ENCODE measurements at places on chromosomes 5 and 9.

- H3K4me3 ChIP-seq: no peak overlapping the region
- no peak overlapping the region for H3K27ac ChIP-seq
- H3K27me3 ChIP-seq: no peaks in the 10 kb centered on the region
- no peaks in the 10 kb centered on the region for H3K36me3 ChIP-seq
- H3K4me1 ChIP-seq: no peaks in the 10 kb centered on the region
- no peak for DNase-seq
Measured at GRCh38 chr5:15354021-15354420, 146.0 kb upstream of the FBXL7 start.

GRCh38 chr5:80105698-80106439 lies 70.7 kb downstream of the THBS4 start:
- no peak for DNase-seq
- H3K4me3 ChIP-seq: no peak overlapping the region
- no peak overlapping the region for H3K27ac ChIP-seq
- peaks cover 7% of the 10 kb centered on the region for H3K4me1 ChIP-seq
- H3K27me3 ChIP-seq: no peaks in the 10 kb centered on the region
- no peaks in the 10 kb centered on the region for H3K36me3 ChIP-seq

GRCh38 chr5:149297340-149298025 lies 25.8 kb downstream of the AFAP1L1 start:
- no peak overlapping the region for H3K27ac ChIP-seq
- DNase-seq: no peak
- H3K27me3 ChIP-seq: no peaks in the 10 kb centered on the region
- H3K36me3 ChIP-seq: peaks cover 11% of the 10 kb centered on the region

DNA sequence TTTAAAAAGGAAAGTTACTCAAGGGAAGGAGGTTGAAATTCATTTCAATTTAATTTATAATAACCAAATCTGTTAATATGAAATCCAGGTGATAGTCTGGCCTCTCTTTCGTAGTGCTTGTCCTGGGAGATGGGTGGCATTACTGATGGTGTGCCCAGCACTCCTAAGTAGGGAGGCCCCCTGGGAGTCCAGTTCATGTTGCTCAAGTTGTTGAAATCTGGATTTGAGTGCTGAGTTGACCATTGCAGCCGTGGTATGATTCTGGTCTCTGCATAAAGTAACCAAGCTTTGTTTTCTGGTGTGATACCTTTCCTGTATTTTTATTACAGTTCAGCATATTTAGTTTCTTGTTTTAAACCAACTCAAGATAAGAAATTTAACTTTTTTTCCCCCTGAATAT lies 287.8 kb downstream of the FANCC start:
- peaks cover 7% of the 10 kb centered on the region for H3K36me3 ChIP-seq
- peaks cover 88% of the 10 kb centered on the region for H3K4me1 ChIP-seq
- no peak for DNase-seq
- H3K4me3 ChIP-seq: no peak overlapping the region

DNA sequence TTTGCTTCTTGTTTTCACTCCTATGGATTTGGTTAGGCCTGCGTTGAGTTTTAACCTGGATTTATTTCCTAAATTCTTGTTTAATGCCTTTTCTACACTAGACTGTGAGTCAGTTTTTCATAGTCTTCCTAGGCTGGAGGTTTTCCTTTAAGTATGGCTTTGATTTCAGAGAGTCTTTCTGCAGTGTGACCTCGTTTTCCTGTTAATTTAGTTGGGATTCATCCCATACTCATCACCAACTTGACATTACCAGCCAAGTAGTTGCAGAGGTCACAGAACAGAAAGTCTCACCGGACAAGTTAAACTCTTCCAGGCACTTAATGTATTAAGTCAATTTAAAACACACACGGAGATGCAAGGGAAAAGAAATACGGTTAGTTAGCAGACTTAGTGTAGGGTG lies 29.7 kb upstream of the AUH start:
- DNase-seq: no peak
- no peak overlapping the region for H3K27ac ChIP-seq
- H3K4me3 ChIP-seq: no peak overlapping the region

DNA sequence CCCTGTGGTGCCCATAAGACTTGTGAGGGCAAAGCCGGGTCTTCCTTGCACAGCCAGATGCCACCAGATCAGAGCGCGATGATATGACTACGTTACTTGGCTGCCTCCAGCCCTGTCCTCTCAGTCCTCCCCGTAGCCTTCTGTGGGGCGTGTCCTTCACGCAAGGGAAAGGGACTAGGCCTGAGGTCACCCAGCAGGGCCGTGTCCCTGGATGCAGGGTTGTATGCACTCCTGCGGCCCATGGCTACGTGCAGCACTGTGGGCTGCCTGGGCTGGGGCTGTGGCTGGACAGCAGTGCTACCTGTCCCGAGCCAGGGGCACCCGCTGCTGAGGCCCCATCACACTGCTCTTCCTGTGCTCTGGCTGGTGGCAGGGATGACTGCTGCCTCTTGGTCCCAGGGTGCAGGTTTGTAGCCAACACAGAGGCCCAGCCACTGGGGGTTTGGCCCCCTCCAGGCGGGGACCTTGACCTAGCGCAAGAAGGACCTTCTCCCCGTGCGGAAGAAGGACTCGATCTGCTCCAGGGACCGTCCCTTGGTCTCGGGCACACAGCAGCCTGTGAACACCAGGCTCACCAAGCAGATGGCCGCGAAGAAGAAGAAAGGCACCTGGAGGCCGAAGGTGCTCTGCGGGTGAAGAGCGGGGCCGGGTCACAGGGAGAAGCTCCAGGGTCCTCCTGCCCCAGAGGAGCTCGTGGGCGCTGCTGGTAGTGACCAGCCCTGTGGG lies 7.2 kb downstream of the SLC2A6 start:
- H3K27me3 ChIP-seq: no peaks in the 10 kb centered on the region
- no peak for DNase-seq
- H3K4me3 ChIP-seq: no peak overlapping the region
- peaks cover 10% of the 10 kb centered on the region for H3K36me3 ChIP-seq
- no peaks in the 10 kb centered on the region for H3K4me1 ChIP-seq

- H3K4me3 ChIP-seq: no peak overlapping the region
- no peaks in the 10 kb centered on the region for H3K4me1 ChIP-seq
- no peaks in the 10 kb centered on the region for H3K36me3 ChIP-seq
- no peak for DNase-seq
- H3K27ac ChIP-seq: no peak overlapping the region
Measured at GRCh38 chr5:172620506-172620905, 20.6 kb upstream of the NEURL1B start.

GRCh38 chr9:20663133-20663532 lies 20.9 kb upstream of the FOCAD start:
- DNase-seq: no peak
- no peaks in the 10 kb centered on the region for H3K4me1 ChIP-seq
- H3K27ac ChIP-seq: no peak overlapping the region
- H3K4me3 ChIP-seq: no peak overlapping the region
- no peaks in the 10 kb centered on the region for H3K36me3 ChIP-seq

DNA sequence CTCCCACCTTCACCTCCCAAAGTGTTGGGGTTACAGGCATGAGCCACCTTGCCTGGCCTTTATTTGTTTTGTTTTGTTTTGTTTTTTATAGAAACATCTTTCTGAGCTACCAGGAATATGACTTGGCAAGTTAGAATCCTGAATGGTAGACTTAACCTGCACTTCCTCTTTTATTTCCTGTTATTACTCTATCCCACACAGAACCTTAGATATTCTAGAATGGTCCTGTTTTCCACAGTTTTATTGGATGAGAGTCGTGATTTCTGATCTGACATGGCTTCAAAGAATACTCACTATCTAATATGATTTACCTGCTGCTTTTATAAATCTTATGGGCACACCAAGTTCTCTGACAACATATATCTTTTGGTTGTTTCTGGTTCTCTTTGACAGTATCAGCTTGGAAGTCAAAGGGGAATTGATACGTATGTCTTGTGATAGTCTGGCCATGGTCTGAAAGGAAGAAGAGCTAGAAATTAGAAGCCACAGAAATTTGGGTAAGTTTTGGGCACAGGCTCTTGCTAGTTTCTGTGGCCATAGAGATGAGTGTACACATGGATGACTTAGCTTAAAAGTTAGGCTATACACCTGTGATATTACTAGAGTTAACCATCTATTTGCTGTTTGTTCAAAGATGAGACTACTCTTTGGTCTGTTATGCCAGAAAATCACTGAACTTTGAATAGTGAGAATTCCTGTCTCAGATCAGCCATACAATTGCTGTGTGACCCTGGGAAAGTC lies 4.7 kb upstream of the PANK3 start:
- no peaks in the 10 kb centered on the region for H3K36me3 ChIP-seq
- no peak overlapping the region for H3K4me3 ChIP-seq
- DNase-seq: no peak

GRCh38 chr9:121322737-121323448 lies 47.2 kb downstream of the STOM start:
- peaks cover 71% of the 10 kb centered on the region for H3K4me1 ChIP-seq
- H3K27ac ChIP-seq: peak overlapping the region; percentile 73
- H3K36me3 ChIP-seq: peaks cover 71% of the 10 kb centered on the region
- no peak overlapping the region for H3K4me3 ChIP-seq
- DNase-seq: no peak

DNA sequence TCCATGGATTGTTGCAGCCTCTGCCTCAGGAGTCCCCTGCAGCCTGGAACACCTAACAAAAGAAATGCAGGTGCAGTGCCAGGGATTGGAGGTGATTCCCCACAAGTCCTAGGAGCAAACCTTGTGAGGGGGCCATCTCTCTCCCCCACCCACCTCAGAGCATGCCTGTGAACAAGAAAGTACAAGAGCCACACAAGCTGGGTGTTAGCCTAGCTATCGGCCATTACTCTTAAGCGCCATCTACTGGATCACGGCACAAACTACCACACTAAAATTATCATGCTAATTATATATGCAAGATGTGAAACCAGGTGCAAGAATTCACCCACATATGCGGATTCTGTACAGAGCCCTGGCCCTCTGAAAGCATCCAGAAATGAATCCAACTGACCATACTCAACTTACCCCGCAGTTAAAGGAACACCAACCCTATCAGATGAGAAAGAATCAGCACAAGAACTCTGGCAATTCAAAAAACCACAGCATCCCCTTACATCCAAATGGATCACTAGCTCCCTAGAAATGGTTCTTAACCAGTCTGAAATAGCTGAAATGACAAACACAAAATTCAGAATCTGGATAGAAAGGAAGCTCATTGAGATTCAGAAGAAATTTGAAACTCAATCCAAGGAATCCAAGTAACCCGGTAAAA lies 16.5 kb upstream of the PRSS3 start:
- H3K4me3 ChIP-seq: no peak overlapping the region
- H3K4me1 ChIP-seq: peaks cover 9% of the 10 kb centered on the region
- no peak overlapping the region for H3K27ac ChIP-seq
- H3K36me3 ChIP-seq: no peaks in the 10 kb centered on the region

GRCh38 chr9:94623253-94623652 lies 16.1 kb downstream of the FBP1 start:
- no peaks in the 10 kb centered on the region for H3K36me3 ChIP-seq
- no peak for DNase-seq
- H3K27ac ChIP-seq: no peak overlapping the region
- no peaks in the 10 kb centered on the region for H3K27me3 ChIP-seq
- H3K4me1 ChIP-seq: peaks cover 2% of the 10 kb centered on the region

GRCh38 chr5:34043099-34043876 lies at the start of gene C1QTNF3:
C1QTNF3 (minus strand) TSS chr5:34043213; CDS start chr5:34043125, 88 bp downstream.
- peak within 1 kb of the TSS; percentile 8 for H3K4me3 ChIP-seq
- peaks cover 7% of the 10 kb centered on the region for H3K4me1 ChIP-seq
- no peaks in the 10 kb centered on the region for H3K27me3 ChIP-seq
- no peaks in the 10 kb centered on the region for H3K36me3 ChIP-seq
- peak within 1 kb of the TSS; percentile 27 for H3K27ac ChIP-seq
- no peak for DNase-seq

DNA sequence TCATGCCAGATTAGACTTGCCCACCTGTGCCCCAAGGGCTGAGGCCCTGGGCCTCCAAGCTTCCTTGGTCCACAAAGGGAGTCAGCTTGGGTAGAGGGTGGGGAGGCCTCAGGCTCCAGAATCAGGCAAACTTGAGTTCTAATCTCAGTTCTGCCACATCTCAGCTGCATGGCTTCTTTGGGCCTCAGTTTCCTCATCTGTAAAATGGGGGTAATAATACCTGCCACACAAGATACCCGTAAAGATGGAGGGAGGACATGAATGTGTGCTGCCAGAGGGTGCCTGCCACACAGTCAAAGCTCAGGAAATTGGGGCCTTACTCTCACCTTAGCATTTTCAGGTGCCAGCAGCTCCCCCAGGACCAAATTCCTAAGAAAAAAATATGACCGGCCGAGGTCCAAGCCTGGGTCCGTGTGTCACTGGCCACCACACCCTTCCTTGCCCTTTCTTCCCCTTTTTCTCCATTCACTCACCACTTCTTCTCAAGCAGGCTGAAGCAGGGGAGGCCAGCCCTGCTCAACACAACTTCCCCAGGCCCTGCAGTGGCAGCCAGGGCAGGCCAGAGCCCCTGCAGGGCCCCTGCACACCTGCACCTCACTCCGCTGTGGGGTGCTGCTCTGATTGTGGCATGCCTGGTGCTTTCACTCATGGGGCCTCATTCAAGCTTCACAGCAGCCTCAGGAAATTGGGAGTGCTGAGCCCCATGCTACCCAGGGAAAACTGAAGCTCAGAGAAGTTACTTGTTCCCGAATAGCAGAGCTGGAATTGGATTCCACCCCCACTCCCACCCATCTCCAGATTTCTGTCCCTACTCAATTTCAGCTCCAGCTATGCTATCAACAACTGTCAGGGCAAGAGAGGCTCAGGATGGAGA lies 3.9 kb downstream of the RGS14 start:
- H3K27ac ChIP-seq: peak overlapping the region; percentile 86
- H3K27me3 ChIP-seq: no peaks in the 10 kb centered on the region
- H3K4me3 ChIP-seq: no peak overlapping the region
- DNase-seq: no peak
- no peaks in the 10 kb centered on the region for H3K36me3 ChIP-seq

- no peak for DNase-seq
- no peak overlapping the region for H3K4me3 ChIP-seq
- no peaks in the 10 kb centered on the region for H3K27me3 ChIP-seq
- no peaks in the 10 kb centered on the region for H3K36me3 ChIP-seq
- peaks cover 13% of the 10 kb centered on the region for H3K4me1 ChIP-seq
Measured at GRCh38 chr5:133121080-133121479, 69.3 kb downstream of the HSPA4 start.

DNA sequence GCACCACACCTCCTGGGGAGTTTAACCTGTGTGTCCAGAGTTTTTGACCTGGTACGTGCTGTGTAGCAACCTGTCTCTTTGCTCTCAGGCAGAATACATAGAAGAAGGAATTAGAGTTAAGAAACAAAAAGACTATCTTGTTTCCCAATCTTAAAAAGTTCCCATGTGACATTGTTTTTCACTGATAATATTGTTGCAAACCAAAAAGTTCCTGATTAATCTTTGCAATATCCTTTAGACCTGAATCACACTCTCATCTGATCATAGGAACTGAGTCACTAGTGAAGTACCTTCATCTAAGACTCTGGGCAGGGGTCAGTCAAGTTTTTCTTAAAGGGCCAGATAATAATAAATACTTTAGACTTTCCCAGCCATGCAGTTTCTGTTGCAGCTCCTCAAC lies 35.1 kb downstream of the BASP1 start:
- no peak overlapping the region for H3K4me3 ChIP-seq
- H3K27me3 ChIP-seq: no peaks in the 10 kb centered on the region
- no peak overlapping the region for H3K27ac ChIP-seq

- H3K4me1 ChIP-seq: peaks cover 39% of the 10 kb centered on the region
- DNase-seq: no peak
- peak overlapping the region; percentile 96 for H3K4me3 ChIP-seq
- H3K27ac ChIP-seq: peak overlapping the region; percentile 91
- H3K36me3 ChIP-seq: no peaks in the 10 kb centered on the region
Measured at GRCh38 chr9:4793459-4794395, 983 bp downstream of the RCL1 start.

GRCh38 chr5:134538296-134538695 lies 12.8 kb downstream of the JADE2 start:
- no peaks in the 10 kb centered on the region for H3K27me3 ChIP-seq
- H3K36me3 ChIP-seq: peaks cover 70% of the 10 kb centered on the region
- peaks cover 41% of the 10 kb centered on the region for H3K4me1 ChIP-seq
- no peak overlapping the region for H3K27ac ChIP-seq
- H3K4me3 ChIP-seq: no peak overlapping the region

- no peak overlapping the region for H3K4me3 ChIP-seq
- H3K27me3 ChIP-seq: peaks cover 35% of the 10 kb centered on the region
- H3K36me3 ChIP-seq: no peaks in the 10 kb centered on the region
- H3K4me1 ChIP-seq: peaks cover 42% of the 10 kb centered on the region
Measured at GRCh38 chr9:126719618-126720031, 85.2 kb upstream of the ZBTB43 start.

Data from suprapubic skin (tissue), 4 donors.